Stimulated activated CD8-positive, alpha-beta memory T cell treated with anti-CD3 and anti-CD28 coated beads, Interleukin-4, amount 100 ng/mL, for 48 hours (primary cell): ENCODE measurements at places on chromosomes 3 and 15.

GRCh38 chr3:197151580-197151979 is 122.0 kb upstream of the MELTF start:
- DNase-seq, result no peak

- DNase-seq, result peak; percentile 47
Observed at GRCh38 chr3:12916159-12916558, 74.8 kb upstream of the RPL32 start.

DNA sequence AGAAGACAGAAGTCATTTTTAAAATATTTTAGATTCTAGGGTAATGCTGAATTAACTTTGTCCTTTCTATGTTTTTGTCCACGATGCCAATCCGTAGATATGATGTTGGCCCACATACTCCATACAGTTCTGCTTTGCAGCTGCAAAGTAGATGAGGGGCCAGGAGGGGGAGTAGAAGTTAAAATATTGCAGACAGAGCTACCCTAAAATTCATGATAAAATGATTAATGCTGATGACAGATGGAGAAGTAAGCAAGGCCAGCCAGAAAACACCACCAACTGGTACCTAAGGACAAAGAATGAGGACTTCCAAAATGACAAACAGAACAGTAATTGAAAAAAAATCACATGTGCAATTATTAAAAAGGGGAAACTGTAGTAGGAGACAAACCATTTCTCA is 756.6 kb upstream of the ARPP21 start:
- DNase-seq, result no peak

- no peak for DNase-seq
Observed at GRCh38 chr3:177287231-177287630, 89.9 kb upstream of the TBL1XR1 start.

DNA sequence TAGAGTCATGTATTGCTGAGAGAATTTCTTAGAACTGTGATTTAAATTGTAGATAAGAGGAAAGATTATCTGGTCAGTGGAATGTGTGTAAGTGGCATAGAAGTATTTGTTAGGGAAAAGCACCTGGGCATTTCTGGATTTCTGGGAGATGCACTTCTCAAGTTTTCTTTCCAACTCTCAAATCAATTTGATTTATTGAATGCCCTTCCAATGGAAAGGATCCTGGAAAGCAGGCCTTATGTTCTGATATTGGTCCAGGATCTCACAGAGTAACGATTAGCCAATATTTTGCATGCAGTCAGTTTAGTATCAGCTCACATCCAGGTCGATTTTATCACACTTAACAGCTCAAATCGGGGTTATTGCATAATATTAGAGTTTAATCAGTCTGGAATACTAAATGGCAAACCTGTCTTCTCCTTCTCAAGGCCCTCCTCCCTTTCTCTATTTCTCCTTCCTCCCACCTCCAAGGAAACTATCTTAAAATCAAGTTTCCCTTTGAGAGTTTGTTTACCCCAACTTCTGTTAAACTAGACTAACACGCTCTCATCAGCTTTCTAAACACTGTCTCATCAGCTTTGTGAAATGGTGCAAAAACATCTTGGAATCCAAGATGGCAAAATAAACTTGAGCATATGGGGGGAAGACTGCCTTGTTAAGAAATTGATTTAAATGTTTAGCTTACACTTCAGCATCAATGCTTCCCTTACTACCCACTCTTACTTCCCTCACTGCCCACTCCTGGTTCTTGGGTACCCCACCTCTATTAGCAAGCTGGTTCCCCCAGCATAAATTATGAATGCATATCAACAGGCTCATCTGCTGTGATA is 9.5 kb downstream of the SOX2 start:
- no peak for DNase-seq

GRCh38 chr3:108114423-108115065 is 23.7 kb upstream of the CD47 start:
- no peak for DNase-seq

DNA sequence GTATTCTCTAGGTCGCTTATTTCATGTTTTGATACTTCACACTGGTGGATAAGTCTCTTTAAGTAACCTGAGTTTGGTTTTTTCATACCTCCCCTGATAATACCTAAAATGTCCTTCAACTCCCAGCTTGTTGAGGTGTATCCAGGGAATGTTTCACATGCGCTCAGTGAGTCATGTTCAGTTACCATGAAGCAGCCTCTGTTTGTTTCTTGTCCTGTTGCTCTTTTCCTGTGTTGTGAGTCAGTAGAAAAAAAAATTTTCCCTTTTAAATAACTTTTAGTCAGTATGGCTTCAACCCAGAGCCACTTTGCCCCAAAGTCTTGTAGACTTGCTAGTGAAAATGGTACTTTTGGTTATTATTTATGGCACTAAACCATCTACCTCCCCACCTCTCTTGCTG is 278.4 kb upstream of the ZPLD1 start:
- DNase-seq, result no peak

DNA sequence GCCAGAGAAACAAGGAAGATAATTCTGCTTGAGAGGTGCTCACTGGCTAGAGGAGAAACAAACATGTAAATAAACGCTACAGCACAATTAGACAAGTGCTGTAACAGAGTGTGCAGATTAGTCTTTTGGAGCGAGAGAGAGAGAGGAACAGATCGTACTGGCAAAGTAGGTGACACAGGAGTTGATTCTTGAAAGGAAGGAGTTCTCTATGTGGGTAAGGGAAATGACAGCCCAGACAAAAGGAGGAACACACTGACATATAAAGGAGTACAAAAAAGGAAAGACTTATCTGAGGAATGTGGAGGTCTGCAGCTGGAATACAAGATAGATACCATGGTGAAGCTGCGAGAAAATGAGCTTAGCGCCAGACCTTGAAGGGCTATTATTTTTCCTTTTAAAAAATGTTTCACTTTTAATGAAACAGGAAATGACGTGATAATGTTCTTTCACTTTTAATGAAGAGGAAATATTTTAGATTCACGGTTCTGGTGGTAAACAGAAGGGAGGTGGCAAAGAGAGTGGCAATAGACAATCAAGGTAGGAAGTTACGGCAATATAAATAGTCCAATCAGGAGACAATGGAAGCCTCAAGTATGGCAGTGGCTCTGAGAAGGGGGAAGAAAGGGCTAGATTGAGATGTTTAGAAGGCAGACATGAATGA is 202.9 kb downstream of the VPS13C start:
- DNase-seq, result no peak

GRCh38 chr3:171240504-171240835 is 213.9 kb upstream of the SLC2A2 start:
- DNase-seq, result no peak

DNA sequence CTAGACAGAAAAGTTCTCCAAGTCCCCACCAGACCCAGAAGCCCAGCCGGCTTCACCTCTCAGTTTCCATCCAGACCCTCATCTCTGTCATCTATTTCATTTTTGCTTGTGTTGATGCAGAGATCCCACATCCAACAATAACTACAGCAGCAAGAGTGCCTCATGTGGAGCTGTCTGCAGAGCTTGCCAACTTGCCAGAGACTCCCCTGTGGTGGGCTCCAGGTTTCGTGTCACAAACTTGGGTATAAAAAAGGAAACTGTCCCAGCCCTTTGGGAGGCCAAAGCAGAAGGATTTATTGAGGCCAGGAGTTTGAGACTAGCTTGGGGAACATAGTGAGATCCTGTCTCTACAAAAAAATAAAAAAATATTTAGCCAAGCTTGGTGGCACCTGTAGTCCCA is 182.4 kb upstream of the ATP10A start:
- DNase-seq, result no peak

DNA sequence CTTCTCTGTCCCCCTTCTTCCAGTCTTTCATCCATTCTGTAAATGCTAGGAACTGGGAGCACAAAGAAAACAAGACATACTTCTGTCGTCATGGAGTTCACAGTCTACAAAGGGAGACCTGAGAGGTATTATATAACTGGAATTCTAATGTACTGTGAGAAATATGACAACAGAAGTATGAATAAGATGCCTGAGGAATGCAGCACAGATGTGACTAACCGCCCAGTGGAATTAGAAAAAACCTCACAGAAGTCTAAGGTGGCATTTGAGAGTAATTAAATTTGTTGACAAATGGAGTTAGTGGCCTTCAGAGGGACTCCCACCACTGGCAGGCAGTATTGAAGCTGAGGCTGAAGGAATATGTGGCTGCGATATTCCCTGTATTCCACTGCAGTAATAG is 168.5 kb upstream of the FAM3D start:
- DNase-seq, result no peak

- DNase-seq, result no peak
Observed at GRCh38 chr3:166661621-166662020, 718.5 kb downstream of the ZBBX start.

- DNase-seq, result no peak
Observed at GRCh38 chr15:82843566-82843965, 34.1 kb downstream of the WHAMM start.

DNA sequence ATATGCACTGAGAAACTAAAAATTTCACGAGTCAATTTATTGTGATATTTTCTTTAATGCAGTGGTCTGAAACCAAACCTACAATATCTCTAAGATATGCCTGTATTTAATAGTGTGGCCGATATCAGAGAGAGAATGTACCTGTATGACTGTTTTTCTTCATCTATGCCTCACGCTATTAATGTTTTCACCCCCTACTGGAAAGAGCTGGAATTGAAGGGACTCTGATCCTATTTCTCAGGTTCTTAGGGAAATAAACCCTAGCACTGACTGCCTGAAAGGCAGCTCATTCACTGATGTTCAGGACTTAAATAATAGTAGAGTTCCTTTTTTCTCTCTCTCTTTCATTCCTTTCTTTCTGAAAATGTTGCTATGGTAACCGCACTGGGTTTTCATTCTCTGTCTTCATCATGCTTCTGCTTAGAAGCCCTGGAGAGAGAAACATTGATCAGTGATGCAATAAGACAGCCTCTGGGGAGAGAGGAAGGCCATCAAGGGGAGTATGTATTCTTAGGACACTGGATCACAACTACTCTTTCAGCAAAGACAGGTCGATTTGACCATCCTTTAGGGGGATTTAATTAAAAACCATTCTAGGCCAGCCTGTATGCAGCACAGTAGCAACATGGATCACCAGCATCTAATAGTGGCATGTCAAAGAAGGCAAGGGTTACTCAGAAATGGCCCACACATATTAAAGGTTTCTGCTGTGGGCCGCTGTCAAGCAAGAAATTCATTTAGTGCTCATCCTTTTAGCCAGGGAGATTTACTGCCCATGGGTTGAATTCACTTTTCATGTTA is 1135.7 kb downstream of the IGSF11 start:
- no peak for DNase-seq

DNA sequence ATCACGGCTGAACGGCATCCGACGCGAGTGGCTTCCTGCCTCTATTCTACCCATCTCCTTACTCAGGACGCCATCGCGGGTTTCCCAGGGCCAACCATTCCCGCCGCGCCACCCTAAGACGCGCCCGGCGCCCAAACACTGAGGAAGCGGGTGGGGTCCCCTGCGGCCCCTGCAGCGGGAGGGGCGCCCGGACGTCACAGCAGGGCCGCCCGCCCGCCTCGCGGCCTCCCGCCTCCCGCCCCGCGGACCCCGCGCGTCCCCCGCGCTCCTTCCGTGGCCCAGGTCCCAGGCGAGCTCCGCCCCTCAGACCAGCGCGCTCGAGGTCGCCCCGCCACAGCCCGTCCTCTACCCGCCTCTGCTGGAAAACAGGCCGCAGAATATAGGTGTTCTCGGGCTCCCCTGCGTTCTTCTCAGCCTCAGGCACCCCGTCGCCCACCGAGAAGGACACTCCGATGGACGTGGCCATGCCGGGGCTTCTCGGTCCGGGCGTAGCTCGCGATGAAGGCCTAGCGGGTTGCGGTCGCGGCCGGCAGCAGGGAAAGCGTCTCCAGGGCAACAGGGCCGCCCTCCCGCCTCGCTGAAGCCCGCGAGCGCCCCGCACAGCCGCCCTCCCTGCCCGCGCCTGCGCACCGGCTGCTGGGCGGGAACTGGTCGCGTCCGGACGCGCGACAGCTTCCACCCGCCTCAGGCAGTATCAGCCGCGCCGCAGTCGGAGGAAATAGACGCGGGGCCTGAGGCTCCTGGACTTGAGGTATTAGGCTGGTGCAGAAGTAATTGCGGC is at the start of gene DYNLT2B:
DYNLT2B (minus strand) TSS at position 554 of the 781 bp plus-strand sequence; CDS start at position 466, 88 bp downstream.
- peak; percentile 89 for DNase-seq

DNA sequence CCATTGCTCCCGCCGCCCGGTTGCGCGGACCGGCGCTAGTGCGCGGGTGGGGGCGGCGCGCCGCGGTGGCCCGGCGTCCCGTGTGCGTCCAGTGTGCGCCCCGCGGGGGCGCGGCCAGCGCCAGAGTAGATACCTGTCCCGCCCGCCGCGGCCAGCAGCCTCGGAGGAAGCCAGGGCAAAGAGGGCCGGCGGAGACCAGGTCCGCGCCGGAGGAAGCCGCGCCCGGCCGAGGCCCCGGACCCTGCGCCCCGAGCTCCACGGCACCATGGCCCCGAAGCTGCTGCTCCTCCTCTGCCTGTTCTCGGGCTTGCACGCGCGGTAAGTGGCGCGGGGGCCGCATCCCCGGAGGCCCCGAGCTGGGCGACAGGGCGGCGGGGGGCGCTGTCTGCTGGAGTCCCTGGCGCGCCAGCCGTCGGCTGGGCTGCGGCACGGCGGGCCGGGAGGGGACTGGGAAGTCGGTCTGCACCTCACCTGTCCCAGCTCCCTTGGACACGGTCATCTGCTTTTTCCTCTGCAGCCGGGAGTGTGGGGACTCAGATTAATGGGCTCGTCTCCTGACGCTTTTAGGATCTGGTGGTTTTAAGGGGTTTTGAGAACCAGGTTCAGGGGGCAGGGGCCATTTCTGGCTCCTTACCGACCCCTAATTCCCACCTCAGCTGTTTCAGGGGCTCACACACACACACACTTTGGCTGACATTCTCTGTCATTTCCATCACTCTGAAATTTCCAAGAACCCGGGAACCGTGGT is 464 bp downstream of the GABRG3 start:
- DNase-seq, result no peak

DNA sequence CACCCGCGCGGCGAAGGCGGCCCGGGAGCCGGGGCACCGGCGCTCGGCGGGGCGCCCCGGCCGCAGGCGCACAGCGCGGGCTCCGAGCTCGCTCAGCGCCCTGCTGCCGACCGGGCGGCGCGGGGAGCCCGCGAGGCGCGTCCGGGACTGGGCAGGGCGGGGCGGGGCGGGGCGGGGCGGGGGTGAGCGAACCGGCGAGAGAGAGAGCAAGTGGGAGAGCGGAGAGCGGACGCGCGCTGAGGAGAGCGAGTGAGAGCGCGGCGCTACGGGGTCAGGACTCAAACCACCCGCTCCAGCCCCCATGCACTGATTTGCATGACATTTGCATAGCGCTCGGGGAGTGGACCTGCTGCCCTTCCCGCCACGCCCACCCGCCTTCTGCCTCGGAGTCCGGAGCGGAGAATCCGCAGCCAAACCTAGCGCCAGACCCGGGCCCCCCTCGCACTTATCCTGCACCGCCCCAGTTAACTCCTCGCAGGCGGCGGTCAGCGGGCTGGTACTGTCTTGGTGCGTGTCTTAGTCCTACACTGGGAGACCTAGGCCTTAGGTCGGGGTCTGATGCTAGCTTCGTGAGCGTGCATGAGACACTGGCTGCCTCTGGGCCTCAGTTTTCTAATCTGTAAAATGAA is at the start of gene MYLK:
MYLK (minus strand) TSS at position 130 of the 629 bp plus-strand sequence. CDS start 90,491 bp downstream, outside the sequence.
- DNase-seq, result peak; percentile 69

DNA sequence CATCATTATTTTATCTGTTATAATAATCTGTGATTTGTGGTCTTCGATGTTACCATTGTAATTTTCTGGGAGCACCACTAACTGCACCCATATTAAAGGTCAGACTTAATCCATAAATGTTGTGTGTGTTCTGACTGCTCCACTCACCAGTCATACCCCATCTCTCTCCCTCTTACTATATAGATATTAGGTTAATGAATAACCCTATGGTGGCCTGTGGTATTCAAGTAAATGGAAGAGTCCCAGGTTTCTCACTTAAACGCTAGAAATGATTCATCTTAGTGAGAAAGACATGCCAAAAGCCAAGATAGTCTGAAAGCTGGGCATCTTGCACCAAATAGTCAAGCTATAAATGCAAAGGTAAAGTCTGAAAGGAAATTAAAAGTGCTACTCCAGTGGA is 1358.5 kb downstream of the ROBO2 start:
- no peak for DNase-seq
